NCI-H1105 (cell line): ENCODE measurements at places on chromosomes 2 and 18.
A peak's percentile ranks its signal among the peaks of the same experiment; 100 is the strongest.

DNA sequence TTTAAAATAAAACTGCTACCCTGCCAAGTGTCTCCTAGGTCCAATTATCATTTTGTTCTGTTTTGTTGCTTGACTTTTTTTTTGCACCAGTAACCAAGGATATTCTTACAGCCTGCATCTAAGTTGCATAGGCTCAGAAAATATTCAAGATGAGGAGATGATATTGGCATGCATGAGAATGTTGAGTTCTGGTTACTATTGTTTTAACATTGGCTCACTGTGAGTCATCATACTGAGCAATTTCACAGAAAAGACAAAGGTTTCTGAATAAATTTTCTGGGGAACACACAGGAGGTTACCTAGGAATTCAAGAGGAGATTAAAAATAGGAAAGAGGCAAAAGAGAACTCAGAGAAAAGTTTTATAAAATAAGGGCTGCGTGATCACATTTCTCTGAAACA lies 84.8 kb upstream of the POU3F3 start:
- DNase-seq: no peak

DNA sequence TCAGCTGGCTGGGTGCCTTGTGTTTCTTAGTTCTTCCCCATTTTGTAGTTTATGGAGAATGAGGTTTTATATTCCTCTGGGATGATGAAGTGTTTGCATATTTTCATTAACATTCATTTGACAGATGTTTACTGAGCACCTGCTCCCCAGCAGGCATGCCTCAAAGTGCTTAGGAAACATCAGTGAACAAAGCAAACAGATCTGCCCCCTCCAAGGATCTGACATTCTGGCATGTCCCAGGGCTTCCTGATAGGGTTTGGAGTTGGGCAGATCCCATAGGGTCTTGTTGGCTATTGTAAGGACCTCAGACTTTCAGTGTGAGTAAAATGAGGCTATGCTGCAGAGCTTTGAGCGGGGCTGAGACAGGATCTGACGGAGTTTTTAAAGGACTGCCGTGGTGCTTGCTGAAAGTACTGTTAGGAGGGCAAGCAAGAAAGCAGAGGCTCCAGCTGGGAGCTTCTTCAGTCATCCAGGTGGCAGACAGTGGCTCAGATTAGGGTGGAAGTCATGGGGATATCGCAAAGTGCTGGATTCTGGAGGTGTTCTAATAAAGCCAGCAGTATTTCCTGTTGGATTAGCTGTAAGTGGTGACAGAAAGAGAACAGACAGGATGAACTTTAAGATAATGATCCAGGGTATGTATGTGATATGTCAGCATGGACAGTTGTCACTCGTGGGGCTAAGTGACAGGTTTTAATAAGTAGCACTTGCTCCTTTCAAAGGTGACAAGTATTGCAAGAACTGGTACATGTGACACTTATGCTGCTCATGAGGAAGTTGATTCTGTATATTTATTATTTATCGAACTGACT lies 11.3 kb upstream of the IAH1 start:
- DNase-seq: peak; percentile 27

- no peak for DNase-seq
Observed at GRCh38 chr2:38886063-38886462, 3.6 kb upstream of the ARHGEF33 start.

DNA sequence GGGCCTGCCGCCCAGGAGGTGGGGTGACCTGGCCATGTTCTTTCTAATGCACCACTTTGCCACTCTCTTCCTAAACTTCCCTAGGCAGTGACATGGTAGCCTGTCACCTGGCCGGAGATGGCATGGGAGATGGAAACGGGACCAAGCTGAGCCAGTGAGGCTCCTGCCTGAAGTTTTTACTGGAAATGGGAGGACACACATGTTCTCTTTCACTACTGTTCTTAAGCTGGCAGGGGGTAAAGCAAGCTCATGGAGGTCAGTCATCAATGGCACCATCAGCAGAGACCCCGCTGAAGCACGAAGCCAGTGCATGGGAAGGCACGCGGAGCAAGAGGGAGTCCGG lies 50.7 kb downstream of the ATIC start:
- no peak for DNase-seq

GRCh38 chr18:23553887-23554286 lies 32.4 kb downstream of the NPC1 start:
- no peak for DNase-seq

GRCh38 chr2:76825140-76825970 lies 696.8 kb downstream of the LRRTM4 start:
- DNase-seq: no peak

- DNase-seq: no peak
Observed at GRCh38 chr2:224658780-224659405, 57.3 kb downstream of the CCDC195 start.

DNA sequence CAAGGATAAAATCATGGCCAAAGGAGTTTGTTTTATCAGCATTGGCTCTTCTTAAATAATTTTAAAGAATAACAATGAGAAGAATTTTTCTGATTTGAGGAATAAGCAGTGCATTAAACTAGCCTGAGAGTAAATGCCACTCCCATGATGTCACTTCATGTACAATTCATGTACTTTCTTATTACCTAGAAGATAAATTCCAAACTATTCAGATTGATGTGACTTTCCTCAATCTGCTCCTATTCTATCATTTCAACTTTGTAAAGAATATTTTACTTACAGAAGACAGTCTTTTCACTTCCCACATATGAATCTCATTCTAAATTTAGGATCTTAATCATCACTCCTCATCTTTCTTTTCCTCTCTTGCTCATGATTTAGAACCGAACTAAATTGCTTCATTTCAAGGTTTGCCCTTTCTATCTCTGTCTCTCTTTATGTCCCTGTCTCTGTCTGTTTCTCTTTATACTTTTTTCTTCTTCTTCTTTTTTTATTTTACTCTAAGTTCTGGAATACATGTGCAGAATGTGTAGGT lies 1142.0 kb upstream of the PIK3C3 start:
- no peak for DNase-seq

- no peak for DNase-seq
Observed at GRCh38 chr2:85852937-85853498, 35.8 kb downstream of the ST3GAL5 start.

DNA sequence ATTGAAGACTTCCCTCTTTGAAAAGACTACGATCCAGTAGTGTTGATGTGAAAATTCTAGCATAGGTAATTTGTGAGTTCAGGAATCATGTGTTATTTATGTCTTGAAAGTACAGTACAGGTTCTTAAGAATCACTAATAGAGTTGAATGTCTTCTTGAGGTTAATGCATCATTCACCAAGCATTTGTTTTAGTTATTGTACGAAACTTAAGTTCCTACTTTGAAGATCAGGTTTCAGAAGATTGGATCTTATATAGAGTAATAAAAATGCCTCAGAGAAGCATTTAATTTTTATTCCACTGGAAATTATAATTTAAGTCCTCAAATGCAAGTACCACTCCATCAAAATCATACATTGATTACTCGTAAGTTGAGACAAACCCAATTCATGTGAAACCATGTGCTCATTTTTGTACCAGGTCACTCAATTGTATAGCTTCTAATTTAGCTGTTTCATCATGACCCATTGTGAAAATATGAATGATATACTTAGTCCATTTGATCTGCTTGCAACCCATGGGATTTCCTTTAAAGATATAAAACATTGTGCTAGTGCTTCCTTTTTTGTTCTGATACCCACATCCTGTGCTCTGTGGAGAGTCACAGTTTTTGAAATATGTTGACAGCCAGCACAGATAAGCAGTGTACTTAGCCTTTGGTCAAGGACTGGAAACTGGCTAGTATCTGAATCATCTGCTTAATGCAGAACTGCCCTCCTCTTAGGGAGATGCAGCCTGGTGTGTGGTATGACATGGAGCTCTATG lies 22.5 kb upstream of the RAB27B start:
- DNase-seq: no peak

DNA sequence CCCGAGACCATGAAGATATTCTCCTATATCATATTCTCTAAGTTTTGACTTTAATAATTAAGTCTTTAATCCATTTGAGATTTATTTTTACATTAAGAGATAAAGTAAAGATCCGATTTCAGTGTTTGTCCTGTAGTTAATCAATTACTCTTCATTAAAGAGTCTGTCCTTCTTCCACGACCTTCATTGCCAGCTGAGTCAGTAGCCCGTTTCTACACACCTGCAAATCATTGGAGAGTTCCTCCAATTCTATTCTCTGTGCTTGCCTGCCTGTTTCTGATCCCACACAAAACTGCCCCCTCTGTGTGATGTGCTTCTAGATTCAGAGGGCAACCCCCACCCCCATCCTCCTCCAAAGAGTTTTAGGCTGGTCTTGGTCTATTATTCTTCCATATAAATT lies 119.2 kb downstream of the KCNF1 start:
- no peak for DNase-seq

DNA sequence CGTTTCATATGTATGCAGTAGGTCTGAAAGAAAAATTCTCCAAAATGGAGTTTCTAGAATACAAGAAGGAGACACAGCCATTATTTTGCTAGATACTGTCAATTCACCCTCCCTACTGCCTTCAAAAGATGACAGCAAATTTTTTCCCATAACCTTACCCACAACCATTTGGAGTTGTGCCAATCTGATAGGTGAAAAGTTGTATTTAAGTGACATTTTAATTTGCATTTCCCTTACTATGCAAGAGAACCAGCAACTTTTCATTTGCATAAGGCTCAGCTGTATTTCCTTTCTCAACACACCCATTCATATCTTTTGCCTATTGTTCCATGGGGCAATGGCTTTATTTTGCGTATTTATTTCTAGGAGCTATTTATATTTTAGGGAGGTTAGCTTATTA lies 31.4 kb upstream of the IL18RAP start:
- DNase-seq: peak; percentile 0

DNA sequence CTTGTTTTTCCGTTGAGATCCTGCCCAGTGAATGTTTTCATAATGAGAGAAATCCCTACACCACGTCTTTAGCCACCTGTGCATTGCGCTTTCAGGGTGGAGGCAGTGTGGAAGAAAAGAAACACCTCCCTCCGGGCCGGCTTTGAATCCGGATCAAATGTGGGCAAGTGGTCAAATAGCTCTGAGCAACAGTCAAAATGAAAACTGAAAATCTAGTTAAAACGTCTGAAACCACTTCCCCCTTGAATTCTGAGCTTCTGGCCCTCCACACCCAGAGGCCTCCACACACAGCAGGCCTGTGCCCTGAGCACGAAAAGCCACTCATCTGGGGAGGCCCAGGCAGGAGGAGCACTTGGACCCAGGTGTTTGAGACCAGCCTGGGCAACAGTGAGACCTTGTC lies 263.6 kb upstream of the SALL3 start:
- no peak for DNase-seq

DNA sequence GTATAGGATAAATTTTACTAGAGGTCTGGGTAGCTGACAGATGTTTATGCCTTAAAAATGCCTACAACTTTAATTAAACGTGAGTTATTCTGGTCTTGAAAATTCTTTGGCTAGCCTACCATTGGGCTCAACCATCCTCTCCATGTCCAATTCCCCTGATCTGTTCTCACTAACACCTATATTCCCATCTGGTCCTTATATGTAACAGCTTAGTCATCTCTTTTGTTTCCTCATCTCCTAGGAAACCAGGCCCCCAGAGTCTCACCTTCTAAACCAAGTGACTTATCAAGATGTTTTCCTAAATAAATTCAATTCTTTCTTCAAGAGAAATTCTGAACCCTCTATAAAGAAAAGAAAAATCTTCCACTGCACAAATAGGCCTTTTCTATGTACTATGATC lies 148.5 kb downstream of the TTC32 start:
- no peak for DNase-seq

DNA sequence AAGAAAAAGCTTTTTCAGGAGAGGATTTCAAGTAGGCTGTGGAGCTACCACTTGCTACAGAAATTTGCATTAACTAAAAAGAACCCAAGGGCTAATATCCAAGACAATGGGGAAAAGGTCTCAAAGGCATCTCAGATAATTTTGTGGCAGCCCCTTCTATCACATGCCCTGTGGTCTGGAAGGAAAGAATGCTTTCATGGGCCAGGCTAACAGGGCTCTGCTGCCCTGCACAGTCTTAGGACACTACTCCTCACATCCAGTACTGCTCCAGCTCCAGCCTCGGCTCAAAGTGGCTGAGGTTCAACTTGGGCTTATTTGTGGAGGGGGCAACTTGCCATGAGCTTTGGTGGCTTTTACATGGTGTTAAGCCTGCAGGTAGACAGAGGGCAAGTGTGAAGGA lies 1150.3 kb downstream of the CNTNAP5 start:
- no peak for DNase-seq

- DNase-seq: no peak
Observed at GRCh38 chr2:71235930-71236587, 9.2 kb upstream of the PAIP2B start.

GRCh38 chr18:61988100-61988499 lies 95.3 kb upstream of the RNF152 start:
- no peak for DNase-seq

- DNase-seq: no peak
Observed at GRCh38 chr2:235610696-235611257, 116.9 kb downstream of the AGAP1 start.

GRCh38 chr18:21071071-21071470 lies 40.5 kb downstream of the ROCK1 start:
- DNase-seq: no peak

GRCh38 chr2:231386446-231386845 lies 9.1 kb upstream of the B3GNT7 start:
- no peak for DNase-seq

- no peak for DNase-seq
Observed at GRCh38 chr2:80141007-80141726, 163.4 kb downstream of the LRRTM1 start.

GRCh38 chr2:36889795-36890194 lies 76.5 kb downstream of the STRN start:
- no peak for DNase-seq

- no peak for DNase-seq
Observed at GRCh38 chr18:2515908-2516625, 55.2 kb downstream of the METTL4 start.

DNA sequence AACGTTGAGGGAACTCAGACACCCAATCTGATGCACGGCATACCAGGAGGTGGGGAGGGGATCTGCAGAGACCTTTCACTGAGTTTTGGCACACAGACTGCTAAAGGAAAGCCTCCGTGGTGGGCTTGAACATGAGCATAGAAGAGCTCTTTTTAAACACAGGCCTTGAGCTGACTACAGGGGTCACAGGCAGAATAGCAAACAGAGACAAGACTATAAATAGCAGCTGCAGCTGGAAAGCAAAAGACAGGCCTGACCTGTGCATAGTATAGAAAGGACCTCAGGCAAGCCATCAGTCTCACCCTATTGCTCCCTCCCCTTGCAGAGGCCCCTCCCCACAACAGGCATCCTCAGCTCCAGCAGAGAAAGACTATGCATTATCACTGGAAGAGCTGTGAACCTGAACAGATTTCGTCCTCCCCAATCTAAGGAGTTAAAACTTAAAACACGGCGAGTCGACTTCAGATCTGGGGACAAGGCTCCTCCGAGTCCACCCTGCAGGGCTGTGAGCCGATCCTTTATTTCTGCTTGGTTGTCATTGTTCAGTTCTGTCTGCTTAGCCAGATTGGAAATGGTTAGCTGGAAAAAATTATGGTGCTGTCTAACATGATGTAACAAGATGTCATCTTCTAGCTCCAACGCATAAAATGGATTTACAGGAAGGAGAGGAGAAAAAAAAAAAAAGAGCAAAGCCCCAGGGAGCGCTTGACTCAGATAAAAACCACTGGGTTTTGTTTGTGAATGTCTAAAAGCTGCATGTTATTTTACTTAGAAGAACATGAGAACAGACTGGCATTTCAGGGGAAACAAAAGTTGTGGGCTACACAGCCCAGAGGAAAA lies 25.2 kb upstream of the LCLAT1 start:
- no peak for DNase-seq
